ENCODE measurements at places on chromosomes 5 and 9.
A peak's percentile ranks its signal among the peaks of the same experiment; 100 is the strongest.

- DNase-seq = no peak
Observed at GRCh38 chr5:67043796-67044511, 152.6 kb downstream of the CD180 start.

GRCh38 chr5:136025900-136026299 is 2.9 kb upstream of the TGFBI start:
- DNase-seq = no peak

DNA sequence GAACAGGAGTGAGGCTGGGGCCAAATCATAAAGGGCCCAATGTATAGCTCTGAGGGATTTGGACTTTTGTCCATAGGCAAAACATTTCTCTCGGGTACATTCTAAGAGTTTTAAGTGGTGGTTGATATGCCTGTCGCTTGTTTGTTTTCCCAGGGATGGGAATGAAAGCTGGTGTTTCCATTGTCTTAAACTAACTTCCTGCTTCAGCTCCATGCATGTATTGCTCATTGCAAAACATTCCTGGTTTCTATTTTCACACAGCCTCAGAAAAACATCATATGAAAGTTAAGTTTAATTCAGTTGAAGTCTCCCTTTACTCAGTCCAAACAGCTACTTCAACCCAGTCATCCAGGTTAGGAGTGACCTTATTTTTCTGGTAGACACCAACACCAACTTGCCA is 235.0 kb downstream of the ACTL7B start:
- no peak for DNase-seq

DNA sequence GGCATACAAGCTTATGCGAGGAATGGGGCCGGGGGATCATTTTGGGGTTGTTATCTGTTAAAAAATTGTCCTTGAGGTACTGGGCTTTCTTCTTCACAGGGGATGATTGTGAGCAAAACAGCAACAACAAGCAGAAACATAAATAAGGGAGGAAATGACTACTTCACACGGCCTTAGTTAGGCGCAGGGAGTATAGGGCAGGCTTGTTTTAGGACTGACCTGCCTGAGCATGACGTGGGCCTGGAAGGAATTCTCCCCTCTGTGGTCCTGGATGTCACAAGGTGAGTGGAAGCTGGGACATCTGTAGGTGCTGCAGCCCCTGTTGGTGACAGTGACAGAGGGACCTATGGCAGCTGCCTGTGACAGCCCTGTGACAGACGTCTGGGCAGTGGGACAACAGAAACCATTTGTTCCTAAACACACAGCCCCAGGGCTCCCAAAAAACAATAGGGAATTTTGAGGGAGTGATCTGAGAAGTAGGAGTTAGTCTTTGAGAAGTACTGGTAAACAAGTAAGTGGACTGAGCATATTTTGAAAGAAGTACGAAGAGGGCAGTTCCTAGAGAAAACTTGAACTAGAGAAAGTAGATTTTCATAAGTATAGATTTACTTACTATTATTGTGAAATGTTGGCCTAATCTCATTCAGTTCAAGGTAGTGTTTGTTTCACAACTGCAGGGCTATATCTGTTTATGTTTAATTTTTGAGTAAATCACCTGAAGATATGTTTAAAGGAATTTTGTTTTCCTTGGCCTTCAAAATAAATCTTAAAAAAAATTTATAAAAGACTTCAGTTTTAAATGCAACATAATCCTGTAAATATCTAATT is 113.1 kb downstream of the KDM4C start:
- DNase-seq = no peak

DNA sequence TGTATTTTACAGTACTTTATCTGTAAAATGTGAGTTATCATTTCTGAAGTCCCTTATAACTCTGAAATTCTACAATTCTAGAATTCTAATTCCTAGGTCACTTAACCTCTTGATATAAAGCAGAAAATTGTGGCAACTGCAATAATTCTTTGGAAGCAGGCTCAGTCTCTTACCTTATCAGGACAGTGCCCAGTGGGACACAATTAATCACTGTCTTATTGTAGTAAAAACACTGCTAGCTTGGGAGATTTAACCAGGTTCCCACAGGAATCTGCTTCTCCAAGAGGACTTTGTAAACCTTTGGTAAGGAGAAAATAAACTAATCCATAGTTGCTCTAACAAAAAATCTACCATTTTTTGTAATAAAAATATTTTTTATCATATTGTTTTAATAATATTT is 18.3 kb upstream of the SPATA9 start:
- no peak for DNase-seq

- DNase-seq = no peak
Observed at GRCh38 chr5:98217138-98217537, 556.3 kb upstream of the RGMB start.

DNA sequence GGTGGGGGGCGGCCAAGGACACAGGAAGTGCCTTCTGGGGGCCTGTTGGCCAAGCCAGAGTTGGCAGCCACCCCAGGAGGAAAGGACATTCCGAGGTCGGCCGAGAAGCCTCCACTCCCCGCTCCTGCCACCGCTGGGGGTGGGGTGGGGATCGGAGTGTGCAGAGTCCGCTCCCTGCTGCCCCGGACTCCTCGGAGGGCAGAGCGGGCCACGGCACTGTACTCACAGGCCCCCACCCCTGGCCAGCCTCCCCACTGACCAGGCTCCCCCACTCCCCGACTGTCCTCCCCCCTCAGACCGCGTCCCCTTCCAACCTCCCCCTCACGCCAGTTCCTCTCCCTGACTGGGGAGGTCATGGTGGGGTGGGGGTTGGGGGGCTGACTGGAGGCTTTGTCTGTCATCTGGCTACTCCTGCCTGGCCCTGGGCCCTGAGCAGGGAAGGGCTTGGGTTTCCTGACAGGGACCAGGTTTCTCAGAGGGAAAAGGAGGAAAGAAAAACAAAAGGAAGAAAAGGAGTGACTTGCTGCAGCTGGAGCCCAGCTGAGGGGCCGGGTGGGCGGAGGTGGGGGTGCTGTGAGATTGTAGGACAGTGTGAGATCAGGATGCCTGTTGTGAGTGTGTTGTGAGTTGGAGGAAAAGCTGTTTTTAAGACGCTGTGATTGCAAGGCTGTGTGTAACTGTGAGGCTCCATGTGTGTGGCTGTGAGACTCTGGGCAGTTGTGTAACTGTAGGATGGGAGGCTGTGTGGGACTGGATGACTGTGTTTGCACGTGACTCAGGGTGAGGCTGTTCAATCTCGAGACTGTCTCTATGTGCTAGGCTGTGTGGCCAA is 29.7 kb downstream of the CNTFR start:
- no peak for DNase-seq

- no peak for DNase-seq
Observed at GRCh38 chr9:6417186-6417585, 4.2 kb downstream of the UHRF2 start.

DNA sequence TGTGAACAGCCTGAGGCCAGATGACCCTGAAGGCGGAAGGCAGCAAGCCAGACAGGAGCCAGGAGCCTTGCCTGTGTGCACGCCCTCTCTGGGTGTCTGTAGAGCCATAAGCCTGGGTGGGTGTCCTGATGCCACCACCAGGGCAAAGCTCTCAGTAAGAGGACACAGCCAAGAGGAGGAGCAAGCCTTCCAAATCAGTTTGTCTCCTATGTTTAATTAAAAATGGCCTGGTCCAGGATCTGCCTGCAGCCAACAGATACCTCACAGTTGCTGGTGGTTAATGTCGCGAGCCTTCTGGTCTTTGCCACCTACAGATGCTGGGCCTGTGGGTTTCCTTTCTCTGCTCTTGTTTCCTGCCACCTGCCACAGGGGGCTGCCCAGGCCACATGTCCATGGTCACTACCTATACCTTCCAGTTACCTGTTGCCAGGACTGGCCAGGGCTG is 56.9 kb downstream of the SYK start:
- no peak for DNase-seq

GRCh38 chr5:59937633-59938032 is 44.1 kb upstream of the PDE4D start:
- DNase-seq = no peak

DNA sequence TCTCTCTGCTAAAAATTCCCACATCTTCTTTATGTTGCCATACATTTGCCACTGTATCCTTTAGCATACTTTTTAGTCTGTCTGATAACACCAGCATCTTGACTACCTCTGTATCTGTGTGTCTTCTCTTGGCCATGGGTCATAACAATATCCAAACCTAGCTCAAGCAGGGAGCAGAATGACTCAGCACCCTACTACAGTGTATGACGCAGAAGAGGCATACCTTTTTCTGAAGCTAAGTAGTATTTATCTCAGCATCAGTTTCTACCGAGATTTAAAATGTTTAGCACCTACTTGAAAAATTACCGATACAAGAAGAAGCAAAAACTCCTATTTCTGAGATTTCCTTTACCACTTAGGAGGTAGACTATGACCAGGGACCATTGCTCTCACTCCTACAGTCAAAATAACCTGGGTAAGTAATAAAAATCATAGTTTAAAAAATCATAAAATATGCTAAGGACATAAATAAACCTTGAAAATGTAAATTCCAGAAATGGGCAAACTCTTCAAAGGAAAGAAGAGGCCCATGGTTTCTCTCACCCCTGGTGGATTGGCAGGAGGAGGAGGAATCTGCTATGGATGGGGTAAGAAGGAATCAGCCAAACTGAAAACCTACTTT is 286.5 kb downstream of the MAST4 start:
- no peak for DNase-seq

DNA sequence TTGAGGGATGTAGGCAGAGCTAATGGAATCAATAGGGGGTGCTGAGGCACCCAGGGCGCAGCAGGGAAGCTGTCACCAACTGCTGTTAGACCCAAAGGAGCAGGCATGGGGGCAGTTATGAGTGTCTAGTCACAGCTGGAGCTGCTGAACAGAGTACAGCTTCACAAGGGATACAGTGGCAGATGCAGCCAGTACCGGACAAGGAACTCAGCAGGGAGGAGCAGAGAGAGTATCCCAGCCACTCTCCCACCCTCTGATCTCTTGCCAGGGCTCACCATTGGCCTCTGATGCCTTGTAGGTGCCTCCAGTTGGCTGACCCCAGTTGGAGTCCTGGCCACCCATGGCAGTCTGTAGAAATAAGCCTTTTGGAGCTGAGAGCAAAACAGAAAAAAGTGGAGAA is 42.6 kb upstream of the HSPB3 start:
- no peak for DNase-seq

GRCh38 chr9:107283623-107284616 is 841 bp downstream of the RAD23B start:
- peak; percentile 29 for DNase-seq

GRCh38 chr9:128421482-128421996 is 882 bp downstream of the CERCAM start:
- DNase-seq = no peak

DNA sequence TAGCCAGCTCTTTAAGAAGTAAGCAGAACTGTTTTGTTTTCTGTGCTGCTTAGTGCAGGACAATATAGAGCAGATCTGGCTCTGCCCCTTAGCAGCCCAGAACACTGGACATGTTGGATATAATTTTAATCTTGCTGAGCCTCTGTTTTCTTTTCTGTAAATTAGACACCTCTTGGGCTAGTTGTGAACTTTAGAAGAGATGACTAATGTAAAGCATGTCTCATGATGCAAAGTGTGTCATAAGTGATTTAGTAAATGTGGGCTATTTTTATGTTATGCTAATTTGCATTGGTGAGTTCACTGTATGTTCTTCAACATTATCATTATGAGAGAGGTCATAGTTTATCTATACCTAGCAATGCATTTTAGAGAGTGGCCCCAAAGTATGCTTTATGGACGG is 156.1 kb upstream of the ADAMTSL1 start:
- no peak for DNase-seq

DNA sequence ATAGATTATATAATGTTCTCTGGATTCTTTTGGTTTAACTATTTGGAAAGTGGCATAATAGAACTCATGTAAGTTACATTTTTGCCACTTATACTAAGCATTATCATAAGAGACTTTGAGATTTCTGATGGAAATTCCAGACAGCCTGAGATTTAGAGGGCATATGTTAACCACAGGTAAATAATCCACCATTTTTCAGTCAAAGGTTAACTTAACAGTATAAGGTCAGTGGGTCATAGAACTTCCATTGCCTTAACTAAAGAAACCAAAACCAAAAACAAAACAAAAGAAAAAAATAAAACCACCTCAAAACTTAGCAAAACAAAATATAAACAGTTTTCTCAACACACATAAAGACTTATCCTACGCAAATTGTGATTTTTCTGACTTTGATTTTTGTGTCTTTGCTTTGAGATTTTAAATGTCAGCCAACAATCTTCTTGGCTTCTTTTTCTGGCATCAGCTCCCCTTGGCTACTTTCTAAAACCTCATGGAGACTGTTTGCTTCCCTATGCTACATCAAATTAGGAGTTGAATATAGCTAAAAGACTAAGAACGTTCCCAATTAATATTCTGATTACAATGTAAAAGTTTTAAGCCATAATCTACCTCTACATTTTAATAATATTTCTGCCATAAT is 430.1 kb upstream of the DAB2 start:
- DNase-seq = no peak

GRCh38 chr9:81625969-81626368 is 63.4 kb downstream of the TLE1 start:
- DNase-seq = no peak

- DNase-seq = no peak
Observed at GRCh38 chr5:126499853-126500342, 76.7 kb downstream of the GRAMD2B start.

GRCh38 chr9:124698265-124698664 is 72.8 kb downstream of the NR6A1 start:
- DNase-seq = no peak

DNA sequence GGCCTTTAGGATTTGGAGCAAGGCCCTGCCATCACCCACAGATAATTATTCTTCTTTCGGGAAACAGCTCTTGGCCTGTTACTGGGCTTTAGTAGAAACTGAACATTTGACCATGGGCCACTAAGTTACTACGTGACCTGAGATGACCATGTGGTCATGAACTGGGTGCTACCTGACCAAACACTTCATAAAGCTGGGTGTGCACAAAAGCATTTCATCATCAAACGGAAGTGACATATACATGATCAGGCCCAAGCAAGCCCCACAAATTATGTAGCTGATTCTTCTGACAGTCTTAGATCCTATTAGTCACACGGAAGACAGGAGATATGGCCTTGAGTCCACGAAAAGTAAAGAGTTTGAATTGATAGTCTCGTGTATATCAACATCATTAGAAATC is 130.9 kb upstream of the FBN2 start:
- DNase-seq = no peak

GRCh38 chr5:94240993-94241651 is 377.3 kb downstream of the KIAA0825 start:
- no peak for DNase-seq

GRCh38 chr5:60101573-60101972 is 208.0 kb upstream of the PDE4D start:
- no peak for DNase-seq

DNA sequence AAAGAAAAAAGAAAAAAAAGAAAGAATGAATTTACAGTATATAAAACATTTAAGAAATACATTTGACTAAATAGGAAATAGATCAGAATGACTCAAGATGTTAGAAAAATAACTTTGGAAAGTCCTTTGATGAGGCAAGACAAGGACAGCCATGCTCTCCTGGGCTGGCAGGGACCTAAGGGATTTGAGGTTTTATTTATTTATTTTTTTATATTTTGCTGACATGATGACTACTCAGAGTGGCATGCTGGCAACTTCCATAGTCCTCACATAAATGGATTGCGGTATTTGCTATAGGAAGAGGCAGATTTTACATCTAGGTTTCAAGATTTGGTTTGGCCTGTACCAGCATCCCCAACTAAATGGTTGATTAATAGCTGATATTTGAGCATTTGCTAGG is 17.7 kb downstream of the SLC28A3 start:
- no peak for DNase-seq
